ENCODE measurements at places on chromosomes 4 and X. TPM values are rescaled to one million over a fixed set of nuclear protein-coding genes. Genes with fewer than 3 reads are reported as not detected.

Gene XAGE2
- not detected for total RNA-seq

Gene STOX2
- 10.6 TPM for total RNA-seq

Gene GPRASP2
- 7.4 TPM for total RNA-seq

Gene FGB
- 2.0 TPM for total RNA-seq

Gene PRKX
- total RNA-seq = 20.5 TPM

Gene AKAP14
- total RNA-seq = 0.28 TPM

DNA sequence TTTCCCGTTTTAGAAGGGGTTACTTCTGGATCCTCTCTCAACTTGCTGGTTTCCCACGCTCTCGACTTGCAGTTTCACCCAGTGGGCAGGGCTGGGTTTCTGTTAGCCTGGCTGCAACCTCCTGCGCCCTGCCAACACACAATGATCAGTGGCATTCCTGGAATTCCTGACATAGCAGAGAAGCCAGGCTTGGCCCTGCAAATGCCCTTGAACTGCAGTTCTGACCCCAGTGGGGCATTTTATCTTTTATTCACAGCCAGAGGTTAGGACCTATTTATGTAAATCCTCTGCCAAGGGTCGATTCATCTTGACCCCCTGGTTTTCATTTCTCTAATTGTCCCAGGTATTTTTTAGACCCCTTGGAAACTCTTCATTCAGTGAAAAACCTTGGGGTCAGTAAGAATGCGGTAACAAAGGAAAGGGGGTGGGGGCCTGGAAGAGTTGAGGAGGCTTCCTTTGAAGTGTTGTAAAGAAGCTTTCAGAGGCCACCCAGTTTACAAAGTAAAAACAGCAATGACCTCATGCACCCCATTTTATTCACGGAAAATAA is 217.6 kb downstream of the ZNF674 start:
- H3K27ac ChIP-seq = peak overlapping the region; percentile 97
- H3K4me3 ChIP-seq = peak overlapping the region; percentile 42
- no peak for DNase-seq
- no peaks in the 10 kb centered on the region for H3K36me3 ChIP-seq
- no peaks in the 10 kb centered on the region for H3K27me3 ChIP-seq

DNA sequence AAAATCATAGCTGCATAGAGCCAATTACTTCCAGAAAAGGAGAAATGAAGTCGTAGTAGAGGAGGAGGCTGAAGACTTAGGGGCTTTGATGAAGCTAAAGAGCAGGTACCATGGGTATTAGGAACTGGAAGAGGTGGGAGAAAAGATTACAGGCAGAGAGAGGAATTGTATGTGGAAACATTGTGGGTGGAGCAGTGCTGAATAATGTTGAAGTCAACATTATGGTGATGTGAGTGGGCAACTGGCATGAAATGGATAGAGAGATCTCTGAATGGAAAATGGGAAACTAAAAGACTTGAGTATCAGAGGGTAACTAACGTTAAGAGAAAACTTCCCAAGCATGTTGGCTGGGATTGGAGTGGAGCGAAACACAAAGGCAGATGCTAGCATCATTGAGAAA is 92.5 kb downstream of the AREG start:
- no peaks in the 10 kb centered on the region for H3K36me3 ChIP-seq
- H3K4me1 ChIP-seq = no peaks in the 10 kb centered on the region
- H3K27ac ChIP-seq = no peak overlapping the region
- H3K27me3 ChIP-seq = no peaks in the 10 kb centered on the region
- DNase-seq = no peak

GRCh38 chr4:142719854-142720541 is 126.1 kb downstream of the INPP4B start:
- DNase-seq = no peak
- no peak overlapping the region for H3K27ac ChIP-seq
- no peaks in the 10 kb centered on the region for H3K27me3 ChIP-seq
- H3K36me3 ChIP-seq = no peaks in the 10 kb centered on the region
- H3K4me3 ChIP-seq = no peak overlapping the region

DNA sequence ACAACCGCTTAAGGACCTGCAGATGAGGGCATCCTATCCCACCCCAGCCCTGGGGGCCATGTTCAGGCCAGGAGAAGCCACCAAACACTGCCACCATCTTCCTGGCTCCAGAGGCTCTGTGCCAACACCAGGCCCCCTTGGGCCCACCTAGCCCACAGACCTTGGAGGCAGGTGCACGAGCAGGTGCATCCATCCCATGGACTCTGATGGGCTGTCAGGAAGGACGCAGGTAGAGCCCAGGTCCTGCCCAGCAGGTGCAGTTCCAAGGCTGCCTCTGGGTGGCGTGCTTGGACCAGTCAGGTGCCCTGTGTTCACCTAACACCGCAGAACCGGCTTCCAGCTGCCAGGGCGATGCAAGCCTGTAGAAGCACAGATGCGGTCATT is 22.8 kb upstream of the PDE6B start:
- H3K36me3 ChIP-seq = no peaks in the 10 kb centered on the region
- no peak overlapping the region for H3K4me3 ChIP-seq
- H3K27me3 ChIP-seq = no peaks in the 10 kb centered on the region
- no peaks in the 10 kb centered on the region for H3K4me1 ChIP-seq
- H3K27ac ChIP-seq = no peak overlapping the region

DNA sequence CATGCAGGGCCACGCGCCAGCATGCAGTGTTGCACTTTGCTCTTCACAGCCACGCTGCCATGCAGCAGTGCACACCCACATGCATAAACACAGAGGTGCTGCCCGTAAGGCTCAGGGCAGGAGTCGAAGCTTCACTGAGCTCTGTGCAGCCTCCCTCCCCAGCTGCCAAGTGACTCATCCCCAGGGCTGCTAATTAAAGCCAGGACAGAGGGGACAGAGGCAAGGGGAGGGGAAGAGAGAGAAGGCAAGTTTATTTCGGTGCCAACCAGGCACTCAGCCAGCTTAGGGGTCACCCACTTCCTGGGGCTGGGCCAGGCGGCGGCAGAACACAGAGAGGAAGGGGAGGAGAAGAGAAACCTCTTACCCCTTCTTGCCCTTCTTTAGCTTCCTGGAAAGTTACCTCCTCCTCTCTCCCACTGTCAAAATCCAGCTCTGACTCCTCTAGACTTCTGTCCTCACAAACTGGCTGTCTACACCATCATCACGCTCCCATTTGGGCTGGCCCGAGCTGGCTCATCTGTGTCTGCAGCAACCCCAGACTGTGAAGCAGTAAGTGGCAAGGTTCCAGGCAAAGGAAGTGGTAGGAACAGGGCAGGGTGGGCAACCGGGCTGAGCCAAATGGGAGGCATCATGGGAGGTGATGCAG is 6.2 kb upstream of the IQSEC2 start:
- no peaks in the 10 kb centered on the region for H3K27me3 ChIP-seq
- H3K4me3 ChIP-seq = no peak overlapping the region
- H3K36me3 ChIP-seq = no peaks in the 10 kb centered on the region
- DNase-seq = no peak
- peaks cover 25% of the 10 kb centered on the region for H3K4me1 ChIP-seq
- H3K27ac ChIP-seq = peak overlapping the region; percentile 70

DNA sequence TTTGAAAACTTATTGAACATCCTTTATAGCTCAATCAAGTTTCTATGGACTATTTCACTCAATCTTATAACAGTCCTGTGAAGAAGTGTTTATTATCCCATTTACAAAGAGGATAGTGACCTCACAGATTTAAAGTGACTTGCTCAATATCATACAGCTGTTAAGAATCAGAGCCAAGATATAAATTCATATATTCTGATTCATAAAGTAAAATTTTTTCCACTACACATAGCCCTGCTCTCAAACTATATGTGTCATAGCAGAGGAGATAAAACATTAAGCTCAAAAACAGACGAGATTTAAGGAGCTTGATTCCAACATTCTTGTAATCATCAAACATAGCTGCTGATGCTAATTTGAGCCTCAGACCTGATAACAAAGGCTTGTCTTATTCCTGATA is 226.8 kb downstream of the CAMK2D start:
- no peak overlapping the region for H3K4me3 ChIP-seq
- H3K27me3 ChIP-seq = no peaks in the 10 kb centered on the region
- H3K27ac ChIP-seq = no peak overlapping the region
- DNase-seq = no peak
- H3K36me3 ChIP-seq = no peaks in the 10 kb centered on the region

DNA sequence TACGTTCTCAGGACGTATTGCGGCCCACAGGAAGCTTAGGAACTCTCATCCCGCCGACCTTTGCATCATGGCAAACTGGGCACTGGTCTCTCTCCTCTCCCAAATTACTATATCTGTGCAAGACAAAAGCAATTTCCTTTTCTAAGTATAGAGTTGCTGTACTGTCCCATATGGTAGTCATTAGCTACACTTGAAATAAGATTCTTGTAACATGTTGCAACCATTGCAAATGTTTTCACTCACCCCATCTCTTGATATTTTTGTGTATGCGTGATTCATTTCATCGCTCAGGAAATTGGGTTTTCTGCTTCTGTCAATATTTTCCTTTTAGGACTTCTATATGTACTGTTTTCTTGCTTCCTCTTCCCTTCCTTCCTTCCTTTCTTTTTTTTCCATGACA is 15.7 kb downstream of the ARMCX6 start:
- no peak for DNase-seq
- peaks cover 10% of the 10 kb centered on the region for H3K27me3 ChIP-seq
- H3K4me1 ChIP-seq = no peaks in the 10 kb centered on the region
- no peak overlapping the region for H3K4me3 ChIP-seq
- H3K27ac ChIP-seq = no peak overlapping the region

DNA sequence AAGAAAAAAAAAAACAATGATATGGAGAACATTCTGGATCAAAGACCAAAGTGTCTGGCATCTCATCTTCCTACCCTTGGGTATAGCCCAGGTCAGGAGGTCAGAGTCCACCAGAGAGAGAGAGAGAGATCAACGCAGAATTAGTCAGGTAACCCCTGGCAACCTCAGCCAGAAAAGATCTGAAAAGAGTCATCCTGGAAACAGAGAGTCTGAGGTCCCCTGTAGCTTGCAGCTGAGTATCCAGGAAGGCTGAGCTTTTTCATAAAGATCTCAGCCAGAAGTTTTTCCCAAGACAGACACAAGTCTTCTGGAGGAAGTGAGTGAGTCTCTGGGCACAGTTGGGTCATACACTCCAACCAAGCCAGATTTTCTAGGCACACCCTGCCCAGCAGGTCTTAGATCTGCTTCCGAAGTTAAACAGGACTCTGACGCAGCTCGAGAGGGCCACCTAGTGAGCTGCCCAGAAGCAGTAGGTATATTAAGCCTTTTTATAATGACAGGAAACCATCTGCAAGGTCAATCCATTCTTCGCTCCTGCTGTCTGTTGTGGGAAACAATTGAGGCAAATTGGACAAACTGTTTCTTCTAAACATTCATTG is 35.7 kb downstream of the ACE2 start:
- H3K36me3 ChIP-seq = no peaks in the 10 kb centered on the region
- H3K4me3 ChIP-seq = no peak overlapping the region
- H3K27me3 ChIP-seq = no peaks in the 10 kb centered on the region
- H3K4me1 ChIP-seq = no peaks in the 10 kb centered on the region
- DNase-seq = peak; percentile 8

DNA sequence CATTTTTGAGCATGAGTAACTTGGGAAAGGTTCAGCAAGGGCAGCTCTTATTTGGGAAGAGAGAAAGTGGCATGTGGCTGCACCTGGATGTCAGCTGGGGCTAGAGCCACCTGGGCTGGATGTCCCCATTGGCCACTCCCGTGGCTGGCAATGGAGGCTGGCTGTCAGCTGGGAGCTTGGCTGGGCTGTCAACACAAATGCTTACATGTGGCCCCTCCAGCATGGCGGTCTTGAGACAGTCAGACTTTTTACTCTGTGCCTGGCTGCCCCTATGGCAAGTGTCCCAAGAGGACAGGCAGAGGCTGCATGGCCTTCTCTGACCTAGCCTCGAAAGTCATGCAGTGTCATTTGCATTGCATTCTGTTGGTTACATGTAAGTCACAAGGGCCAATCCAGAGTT is 99.6 kb downstream of the FAM53A start:
- no peak overlapping the region for H3K27ac ChIP-seq
- no peak overlapping the region for H3K4me3 ChIP-seq
- H3K36me3 ChIP-seq = no peaks in the 10 kb centered on the region
- H3K4me1 ChIP-seq = no peaks in the 10 kb centered on the region
- no peak for DNase-seq

DNA sequence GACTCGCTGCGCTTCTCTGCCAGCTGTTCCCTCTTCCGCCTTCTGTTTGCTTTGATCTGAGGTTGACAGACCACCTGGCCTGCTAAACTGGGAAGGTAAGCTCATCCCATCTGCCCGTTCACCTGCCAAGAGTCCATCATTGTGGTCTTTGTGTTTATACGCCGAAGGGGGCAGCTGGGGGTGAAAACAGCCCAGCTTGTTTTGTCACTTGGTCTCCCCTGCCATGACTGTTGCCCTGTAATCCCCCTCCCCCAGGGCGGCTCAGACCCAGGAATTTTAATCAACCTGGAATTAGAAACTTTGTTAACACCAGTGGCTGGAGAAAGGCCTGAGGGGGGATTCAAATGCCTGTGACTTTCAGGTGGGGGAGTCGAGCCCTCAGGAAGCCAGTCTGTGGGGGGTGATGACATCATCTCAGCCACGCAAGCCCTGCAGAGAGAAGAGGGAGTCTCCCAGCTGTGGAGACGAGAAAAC is 333.3 kb downstream of the BCOR start:
- H3K4me3 ChIP-seq = no peak overlapping the region
- no peak overlapping the region for H3K27ac ChIP-seq

- H3K4me1 ChIP-seq = no peaks in the 10 kb centered on the region
- no peak overlapping the region for H3K27ac ChIP-seq
- no peak for DNase-seq
- H3K36me3 ChIP-seq = no peaks in the 10 kb centered on the region
- no peaks in the 10 kb centered on the region for H3K27me3 ChIP-seq
- H3K4me3 ChIP-seq = no peak overlapping the region
Observed at GRCh38 chr4:102693262-102693850, 67.4 kb downstream of the MANBA start.

GRCh38 chr4:33104273-33104672 is 2384.1 kb downstream of the PCDH7 start:
- no peaks in the 10 kb centered on the region for H3K27me3 ChIP-seq
- no peak overlapping the region for H3K27ac ChIP-seq
- H3K4me3 ChIP-seq = no peak overlapping the region

- H3K4me1 ChIP-seq = no peaks in the 10 kb centered on the region
- H3K4me3 ChIP-seq = no peak overlapping the region
- H3K36me3 ChIP-seq = no peaks in the 10 kb centered on the region
- no peak for DNase-seq
Observed at GRCh38 chr4:15575966-15576365, 79.2 kb downstream of the FBXL5 start.

- H3K27ac ChIP-seq = no peak overlapping the region
- no peak overlapping the region for H3K4me3 ChIP-seq
- no peaks in the 10 kb centered on the region for H3K36me3 ChIP-seq
- no peaks in the 10 kb centered on the region for H3K4me1 ChIP-seq
Observed at GRCh38 chr4:92091335-92091734, 212.4 kb upstream of the GRID2 start.

Measured in Panc1 (cell line).